ENCODE measurements at places on chromosomes 1 and 21.

GRCh38 chr21:26471099-26471471, 102.0 kb downstream of the CYYR1 start:
- no peak for DNase-seq

DNA sequence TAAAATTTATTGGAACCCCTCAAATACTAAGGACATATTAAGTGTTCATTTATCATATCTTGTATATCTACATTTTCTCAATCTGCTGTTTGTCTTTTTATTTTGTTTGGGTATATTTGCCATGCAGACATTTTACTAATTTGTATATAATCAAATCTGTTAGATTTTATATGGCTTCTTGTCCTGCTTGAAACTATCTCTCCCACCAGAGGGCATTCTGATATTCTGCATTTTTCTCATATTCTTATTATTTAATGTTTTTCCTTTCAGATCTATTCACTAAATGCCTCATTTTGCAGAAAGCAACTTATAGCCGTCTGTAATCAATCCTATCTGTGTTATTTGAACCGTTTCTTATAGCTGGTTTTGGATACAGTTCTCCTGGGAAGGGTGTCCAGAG, 745.5 kb downstream of the LRRIQ3 start:
- no peak for DNase-seq

GRCh38 chr1:227903614-227904501, 43.9 kb downstream of the WNT9A start:
- DNase-seq: no peak

DNA sequence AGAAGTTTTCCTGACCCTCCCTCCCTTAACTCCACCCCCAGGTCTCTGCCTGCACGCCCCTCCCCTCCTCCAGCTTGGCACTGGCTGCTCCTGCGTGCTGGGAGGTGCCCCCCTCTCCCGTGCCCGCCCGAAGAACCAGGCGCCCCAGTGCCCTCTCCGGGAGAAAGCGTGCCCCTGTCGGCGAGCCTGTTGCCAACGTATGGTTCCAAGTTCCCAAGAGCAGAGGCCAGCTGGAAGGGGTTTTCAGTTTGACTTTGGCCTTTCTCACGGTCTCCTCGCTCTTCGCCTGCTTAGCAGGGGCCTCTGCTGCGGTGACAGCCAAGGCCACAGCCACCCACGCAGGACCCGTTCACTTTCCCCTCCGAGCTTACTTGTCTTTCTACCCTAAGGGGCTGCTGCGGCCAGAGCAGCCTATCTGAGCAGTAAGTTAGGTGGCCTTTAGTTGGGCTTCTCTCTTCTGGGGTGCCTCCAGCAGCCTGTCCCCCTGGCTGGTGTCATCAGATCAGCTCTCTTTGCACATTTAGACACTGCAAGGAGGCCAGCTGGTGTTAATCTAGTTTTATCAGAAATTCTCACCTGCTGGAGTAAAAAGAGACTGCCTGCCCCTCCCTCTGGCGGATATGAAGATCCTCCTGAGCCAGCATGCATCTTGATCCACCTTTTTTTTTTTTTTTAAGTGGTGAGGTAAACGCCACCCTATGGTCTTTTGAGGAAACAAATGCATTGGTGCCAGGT, 1.5 kb downstream of the STUM start:
- DNase-seq: peak; percentile 77

DNA sequence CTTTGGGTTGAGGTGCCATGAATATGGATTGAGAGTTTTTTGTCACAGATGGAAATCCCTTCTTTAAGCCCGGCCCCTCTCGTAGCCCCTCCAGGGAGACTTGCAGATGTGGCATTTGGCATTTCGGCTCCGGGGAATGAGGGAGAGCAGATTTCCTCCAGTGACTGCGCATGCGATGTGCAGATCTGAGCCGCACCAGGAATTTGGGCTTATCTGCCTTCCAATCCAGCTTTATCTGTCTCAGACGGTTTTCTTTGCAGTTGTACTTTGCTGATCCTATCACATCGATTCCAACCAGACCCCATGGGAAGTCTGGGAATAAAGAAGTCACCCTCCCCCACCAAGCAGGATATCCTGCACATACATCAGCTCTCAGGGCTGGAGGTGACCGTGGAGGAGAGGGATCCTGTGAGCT, 11.7 kb downstream of the KIF26B start:
- DNase-seq: peak; percentile 24

DNA sequence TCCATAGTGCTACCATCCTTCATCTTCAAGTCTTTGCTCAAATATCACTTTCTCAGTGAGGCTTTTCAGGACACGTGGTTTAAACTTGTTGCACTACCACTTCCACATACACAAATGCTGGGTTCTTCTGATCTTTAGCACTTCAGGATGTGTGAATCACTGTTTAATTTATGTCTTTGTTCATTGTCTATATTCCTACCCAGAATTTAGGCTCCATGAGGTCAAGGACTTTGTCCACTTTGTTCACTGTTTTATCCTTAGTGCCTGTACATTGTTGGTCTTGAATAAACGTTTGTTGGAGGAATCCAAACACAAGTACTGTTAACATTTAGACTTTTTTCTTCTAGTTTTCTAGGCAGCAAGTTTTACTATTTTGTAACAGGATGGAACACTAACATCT, 42.6 kb upstream of the RALGPS2 start:
- DNase-seq: no peak

GRCh38 chr1:235563513-235564061, 59.3 kb upstream of the B3GALNT2 start:
- DNase-seq: no peak

DNA sequence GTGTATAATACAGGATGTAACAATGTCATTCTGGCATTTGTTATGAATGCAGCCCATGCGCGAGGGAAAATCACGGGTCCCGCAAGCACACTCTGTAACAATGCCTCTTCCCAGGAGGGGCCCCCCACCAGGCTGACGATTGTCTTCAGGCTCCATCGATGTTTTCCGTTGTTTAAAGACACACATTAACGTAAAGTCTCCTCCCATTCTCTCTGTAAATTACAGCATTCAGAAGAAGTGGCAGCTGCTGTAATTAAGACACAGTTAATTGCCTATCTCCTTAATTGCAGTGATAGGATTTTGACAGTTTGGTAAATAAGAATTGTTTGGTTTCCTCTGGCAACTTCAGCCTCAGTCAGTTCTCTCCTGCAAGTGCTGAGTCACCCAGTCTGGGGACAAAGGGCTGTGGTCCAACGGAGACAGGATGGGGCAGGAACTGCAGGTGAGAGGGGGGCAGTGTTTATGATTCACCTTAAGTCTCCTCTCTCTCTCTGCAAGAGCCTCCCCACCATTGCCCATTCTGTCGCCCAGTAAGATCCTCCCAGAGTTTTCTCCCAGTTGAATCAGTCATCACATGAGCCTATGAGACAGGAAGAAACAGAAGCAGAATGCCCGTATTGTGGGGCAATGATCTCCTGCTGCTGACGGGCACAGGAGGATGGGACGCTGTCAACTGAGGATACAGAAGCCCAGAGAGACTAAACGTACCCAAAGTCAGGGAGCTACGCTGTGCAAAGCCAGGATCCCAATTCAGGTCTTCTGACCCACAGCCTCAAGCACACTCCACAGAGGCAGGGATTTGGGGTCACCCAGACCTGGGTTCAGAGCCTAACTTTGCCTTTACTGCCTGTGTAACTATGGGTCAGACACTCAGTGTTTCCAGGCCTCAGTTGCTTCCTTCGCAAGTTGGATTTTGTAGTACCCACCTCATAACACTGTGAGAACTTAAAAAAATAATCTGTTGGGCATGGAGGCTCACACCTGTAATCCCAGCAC, 110.0 kb downstream of the ADSS2 start:
- no peak for DNase-seq

- no peak for DNase-seq
Measured at GRCh38 chr1:85189120-85189519, 11.7 kb downstream of the SYDE2 start.

DNA sequence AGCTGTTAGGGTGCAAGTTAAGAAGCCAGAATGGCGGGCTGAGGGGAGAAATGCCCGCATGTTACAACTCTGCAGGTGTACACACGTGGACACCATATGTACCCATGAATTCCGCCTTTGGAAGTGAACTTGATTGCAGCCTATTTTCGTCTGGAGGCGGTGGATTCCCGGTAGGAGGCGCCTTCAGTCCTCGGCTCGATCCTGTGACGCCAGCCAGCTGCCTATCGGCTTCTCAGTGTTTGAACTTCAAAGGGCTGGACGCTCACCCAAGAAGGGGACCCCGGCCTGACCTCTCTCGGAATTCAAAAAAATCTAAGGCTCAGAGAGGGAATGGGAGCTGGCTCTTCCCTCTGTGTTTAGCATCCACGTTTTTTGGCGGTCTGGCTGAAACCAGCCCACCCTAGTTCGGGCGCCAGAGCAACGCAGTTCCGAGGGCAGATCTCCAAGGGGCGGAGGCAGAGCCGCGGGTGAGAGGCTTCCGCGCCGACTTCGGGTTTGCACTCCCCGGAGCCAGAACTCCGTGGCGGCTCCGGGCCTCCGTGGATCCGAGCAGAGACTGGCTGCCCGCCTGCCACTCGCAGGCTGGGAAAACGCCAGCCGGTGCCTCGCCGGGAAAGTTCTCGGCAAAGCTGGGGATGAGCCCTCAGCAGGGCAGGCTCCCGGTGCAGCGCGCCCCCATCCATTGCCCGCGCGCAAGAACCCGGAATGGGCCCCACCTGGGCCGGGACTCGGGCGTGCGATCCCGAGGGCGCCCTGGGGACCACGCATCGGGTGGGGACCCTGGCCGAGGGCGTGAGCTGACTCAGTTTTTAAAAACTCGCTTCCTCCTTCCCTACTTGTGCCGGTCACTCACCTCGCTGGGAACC, 996 bp upstream of the TMEM51 start:
- peak; percentile 67 for DNase-seq

DNA sequence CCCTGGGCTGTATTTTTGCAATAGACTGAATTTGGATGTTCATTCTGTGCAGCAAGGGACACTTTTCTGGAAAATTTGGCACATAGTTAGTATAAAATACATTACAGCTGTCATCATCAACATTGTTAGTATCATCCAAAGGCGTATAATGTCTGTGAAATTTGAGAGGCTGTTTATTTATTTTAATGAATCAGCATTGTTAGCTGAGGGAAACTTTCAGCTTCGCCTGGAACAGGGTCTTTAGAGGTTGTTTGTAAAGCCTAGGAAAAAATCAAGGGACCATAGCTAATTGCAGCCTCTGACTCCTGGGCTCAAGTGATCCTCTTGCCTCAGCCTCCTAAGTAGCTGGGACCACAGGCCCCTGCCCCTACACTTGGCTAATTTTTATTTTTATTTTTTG, 106.8 kb upstream of the USP24 start:
- DNase-seq: no peak

DNA sequence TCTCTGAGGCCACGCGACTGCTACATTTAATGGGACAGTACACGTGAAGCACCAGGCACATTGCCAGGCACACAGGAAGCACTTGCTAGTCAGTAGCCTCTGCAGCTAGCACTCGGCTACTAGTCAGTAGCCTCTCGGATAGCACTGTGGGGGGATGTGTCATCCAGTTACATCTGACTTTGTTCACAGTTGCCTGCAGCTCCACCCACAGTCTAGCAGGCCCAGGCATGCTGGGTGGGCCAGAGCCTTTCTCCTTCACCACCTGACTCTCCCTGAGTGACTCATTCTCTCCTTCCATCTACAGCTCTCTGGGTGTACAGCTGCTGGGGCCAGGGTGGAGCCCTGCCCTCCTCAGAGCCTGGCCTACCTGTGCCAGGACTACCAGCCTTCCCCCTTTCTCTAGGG, 51.5 kb downstream of the PTPRF start:
- DNase-seq: no peak

DNA sequence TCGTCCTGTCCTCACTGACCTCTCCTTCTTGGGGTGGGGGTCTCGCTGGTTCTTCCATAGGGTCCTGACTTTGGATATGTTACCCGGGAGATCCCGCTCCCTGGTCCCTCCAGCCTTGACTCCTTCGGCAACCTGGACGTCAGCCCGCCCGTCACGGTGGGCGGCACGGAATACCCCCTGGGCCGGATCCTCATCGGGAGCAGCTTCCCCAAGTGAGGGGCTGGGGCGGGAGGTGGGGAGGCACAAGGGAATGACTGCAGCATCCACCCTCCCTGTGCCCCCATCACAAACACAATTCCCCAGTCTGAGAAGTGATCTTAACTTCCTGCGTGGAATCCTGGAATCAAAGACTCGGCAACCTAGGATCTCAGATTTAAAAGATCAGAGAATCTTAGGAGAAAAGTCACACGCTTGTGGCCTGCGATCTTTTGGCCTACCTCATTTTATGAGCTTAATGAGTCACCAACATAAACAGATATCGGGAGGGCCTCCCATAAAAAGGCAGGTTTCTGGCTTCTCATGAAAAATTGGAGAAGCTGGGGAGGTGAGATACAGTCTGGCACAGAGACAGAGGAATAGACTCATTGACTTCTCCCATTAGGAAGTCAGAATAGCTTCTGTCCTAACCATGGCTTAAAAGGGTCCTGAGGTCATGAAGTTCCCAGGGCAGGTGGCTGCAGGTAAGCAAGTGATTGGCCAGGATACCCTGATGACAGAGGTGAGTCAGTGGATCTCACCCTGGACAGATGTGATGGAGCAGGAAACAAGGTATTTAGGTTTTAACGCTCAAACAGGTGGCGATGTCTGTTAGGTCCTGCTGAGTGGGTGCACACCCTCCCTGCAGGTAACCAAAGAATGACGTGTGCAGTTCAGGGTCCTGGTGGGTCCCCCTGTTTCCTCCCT, 15.9 kb upstream of the PADI3 start:
- DNase-seq: no peak

DNA sequence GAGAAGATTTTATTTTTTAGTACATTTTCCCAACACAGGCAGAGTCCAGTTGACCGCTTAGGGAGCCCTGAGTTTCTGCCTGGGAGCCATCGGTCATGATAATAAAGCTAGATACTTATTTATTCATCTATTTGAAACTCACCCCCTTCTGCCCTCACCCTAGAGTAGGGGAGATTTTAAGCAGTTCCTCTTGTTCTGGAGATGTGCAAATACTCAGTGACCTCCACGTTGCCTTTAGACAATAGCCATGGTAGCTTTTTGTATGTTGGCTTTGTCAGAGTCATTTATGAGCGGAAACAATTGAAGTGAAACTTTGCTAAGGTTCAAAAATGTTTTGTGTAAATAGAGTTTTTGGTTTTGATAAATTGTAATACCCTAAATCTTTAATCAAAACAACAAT, 45.7 kb upstream of the PLPPR4 start:
- DNase-seq: no peak

- no peak for DNase-seq
Measured at GRCh38 chr1:4416189-4416588, 238.2 kb upstream of the AJAP1 start.

DNA sequence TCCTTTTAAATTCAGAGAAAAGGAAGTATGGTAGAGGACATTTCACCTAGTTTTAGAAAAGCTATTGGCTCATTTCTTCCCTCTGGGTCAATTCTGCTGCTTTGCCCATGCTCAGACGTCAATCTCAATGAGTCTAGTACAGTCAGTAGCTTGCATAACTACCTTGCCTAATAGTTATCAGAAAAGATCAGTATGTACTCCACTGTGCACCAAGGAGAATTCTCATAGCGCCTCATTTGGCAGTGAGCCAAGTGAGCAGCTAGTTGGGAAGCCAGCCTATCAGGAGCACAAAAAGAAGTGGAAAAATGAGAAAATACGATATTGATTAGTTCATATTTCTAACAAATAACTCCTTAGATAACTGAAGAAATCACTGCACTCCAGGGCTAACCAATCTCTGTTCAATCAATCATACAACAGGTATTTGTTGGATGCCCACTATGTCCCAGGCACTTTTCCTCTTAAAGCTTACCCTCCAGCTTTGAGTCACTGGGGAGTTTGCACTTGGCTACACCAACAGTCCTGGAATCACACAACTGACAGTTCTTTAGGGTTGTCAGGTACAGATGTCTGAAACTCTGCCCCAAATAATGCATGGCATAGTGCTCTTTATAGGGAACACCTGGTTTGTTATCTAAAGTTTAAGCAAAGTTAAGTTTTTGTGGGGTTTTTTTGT, 50.2 kb downstream of the PRDX6 start:
- DNase-seq: no peak
